ENCODE measurements at places on chromosomes 11 and 22.

GRCh38 chr11:1071571-1072115 is 3.0 kb upstream of the MUC2 start:
- no peak for DNase-seq

DNA sequence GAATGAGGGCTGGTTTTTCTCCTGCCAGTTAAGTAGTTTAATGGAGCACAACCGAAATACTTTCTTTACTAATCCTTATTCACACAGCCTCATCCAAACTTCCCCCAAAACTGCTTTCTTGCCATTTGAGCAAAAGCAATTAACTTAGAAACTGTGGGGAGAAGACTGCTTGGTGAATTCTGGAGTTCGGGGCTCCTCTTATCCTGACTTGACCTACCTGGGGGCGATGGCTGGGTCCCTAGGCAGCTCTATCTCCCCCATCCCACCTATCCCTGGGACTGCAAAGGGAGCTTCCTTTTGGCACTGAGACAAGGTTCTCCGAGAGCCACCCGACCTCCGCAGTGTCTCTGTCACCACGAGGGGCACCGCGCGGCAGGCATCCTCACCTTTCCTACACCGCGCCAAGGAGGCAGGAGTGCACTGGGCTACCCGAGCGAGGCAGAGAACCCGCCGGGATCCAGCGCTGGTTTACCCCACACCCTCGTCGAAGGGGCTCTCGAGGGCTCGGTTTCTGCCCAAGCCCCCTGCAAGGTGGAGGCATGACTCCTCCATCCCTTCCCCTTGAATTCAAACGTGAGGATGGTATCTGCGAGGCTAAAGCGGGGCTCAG is 759 bp downstream of the DESI1 start:
- peak; percentile 34 for DNase-seq

GRCh38 chr11:2912498-2912897 is 16.7 kb downstream of the PHLDA2 start:
- DNase-seq, result no peak

GRCh38 chr11:116867619-116868018 is 30.2 kb upstream of the APOA1 start:
- no peak for DNase-seq

- DNase-seq, result no peak
These were observed 4.9 kb upstream of the PPARA start for GRCh38 chr22:46145361-46145851.

GRCh38 chr11:61076506-61077304 is 25.6 kb upstream of the CD5 start:
- DNase-seq, result no peak

- no peak for DNase-seq
These were observed 51.1 kb downstream of the RCN1 start for GRCh38 chr11:32141745-32142546.

- no peak for DNase-seq
These were observed 62.0 kb upstream of the RASD2 start for GRCh38 chr22:35478633-35479107.

- DNase-seq, result no peak
These were observed 30.2 kb upstream of the CAVIN3 start for GRCh38 chr11:6350486-6350885.

- DNase-seq, result no peak
These were observed 29.1 kb upstream of the SYT9 start for GRCh38 chr11:7222619-7223018.

- DNase-seq, result no peak
These were observed 121.6 kb downstream of the LDLRAD3 start for GRCh38 chr11:36065436-36065835.

DNA sequence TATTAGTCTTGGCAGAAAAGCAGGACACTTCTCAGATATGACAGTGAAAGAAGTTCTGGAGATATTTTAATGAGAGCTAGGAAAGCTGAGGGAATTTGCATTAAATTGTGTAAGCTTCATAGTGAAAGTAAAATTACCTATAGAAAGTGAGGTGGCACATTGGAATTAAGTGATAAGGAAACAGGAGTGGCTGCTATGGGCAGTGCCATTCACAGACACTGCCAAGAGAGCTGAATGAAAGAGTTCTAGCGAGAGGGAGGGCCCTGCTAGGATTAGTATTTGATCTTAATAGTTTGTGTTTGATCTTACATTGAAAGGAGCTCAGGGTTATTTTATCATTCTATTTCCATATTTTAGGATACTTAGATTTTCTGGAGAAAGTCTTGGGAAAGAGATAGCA is 351.9 kb downstream of the DDX10 start:
- DNase-seq, result no peak

DNA sequence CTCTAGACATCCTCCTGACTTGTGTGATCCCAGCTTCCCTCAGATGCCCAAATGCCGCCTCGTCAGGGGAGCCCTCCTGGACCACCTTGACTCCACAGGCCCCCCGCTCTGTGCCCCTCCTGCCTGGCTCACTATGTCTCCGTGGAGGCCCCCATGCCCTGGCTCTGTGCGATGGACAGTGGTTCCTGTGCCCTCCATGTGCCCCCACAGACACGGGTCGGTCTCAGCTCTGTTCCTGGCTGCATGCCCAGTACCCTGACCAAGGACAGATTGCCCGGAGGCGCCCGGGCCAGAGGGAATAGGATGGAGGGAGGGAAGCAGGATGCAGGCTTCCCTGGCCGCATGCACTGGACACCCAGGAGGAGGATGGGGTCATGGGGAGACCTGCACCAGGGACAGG is 1274.6 kb downstream of the BRD1 start:
- no peak for DNase-seq

GRCh38 chr22:36258701-36259614 is 6.0 kb downstream of the APOL1 start:
- DNase-seq, result no peak

GRCh38 chr22:35883031-35883620 is 145.5 kb downstream of the RBFOX2 start:
- no peak for DNase-seq

DNA sequence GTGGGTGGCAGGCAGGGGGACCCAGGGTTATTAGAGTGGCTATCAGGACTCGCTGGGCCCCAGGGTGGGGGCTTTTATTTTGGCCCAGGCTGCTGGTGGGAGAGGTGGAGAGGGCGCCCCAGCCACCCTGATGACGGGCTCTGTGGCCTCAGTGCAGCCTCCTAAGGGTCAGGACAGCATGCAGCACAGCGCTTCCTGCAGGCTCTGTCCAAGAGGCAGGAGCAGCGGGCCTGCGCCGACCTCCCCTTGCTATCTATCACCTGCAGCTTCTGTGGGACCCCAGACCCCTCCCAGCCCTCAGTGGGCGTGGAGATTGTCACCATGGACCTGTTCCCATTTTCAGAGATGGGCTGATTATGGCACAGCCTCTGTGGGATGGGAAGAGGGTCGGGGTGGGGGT is 54.3 kb upstream of the PPARA start:
- DNase-seq, result no peak

GRCh38 chr22:43293655-43294392 is 49.3 kb downstream of the SCUBE1 start:
- no peak for DNase-seq

- no peak for DNase-seq
These were observed 194.5 kb downstream of the SNX19 start for GRCh38 chr11:130721736-130722135.

DNA sequence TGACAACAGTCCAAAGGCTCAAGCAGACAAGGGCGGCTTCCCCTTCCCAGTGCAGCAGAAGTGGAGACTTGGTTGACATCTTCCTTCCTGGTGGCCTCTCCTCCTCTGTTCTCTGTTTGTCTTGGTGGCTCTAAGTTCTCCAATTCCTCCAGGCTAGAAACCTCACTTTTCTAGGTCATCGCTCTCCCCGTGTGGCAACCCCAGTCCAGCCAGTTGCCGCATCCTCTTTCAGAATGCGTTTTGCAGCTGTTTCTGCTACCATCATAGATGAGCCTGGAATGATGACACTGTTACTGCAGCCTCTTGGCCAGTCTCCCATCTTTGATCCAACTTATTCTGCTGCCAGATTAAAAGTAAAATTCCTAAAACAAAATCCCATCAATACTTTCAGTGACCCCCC is 201.5 kb downstream of the TRIM29 start:
- DNase-seq, result no peak

GRCh38 chr22:44465563-44465962 is 32.5 kb downstream of the RTL6 start:
- no peak for DNase-seq

DNA sequence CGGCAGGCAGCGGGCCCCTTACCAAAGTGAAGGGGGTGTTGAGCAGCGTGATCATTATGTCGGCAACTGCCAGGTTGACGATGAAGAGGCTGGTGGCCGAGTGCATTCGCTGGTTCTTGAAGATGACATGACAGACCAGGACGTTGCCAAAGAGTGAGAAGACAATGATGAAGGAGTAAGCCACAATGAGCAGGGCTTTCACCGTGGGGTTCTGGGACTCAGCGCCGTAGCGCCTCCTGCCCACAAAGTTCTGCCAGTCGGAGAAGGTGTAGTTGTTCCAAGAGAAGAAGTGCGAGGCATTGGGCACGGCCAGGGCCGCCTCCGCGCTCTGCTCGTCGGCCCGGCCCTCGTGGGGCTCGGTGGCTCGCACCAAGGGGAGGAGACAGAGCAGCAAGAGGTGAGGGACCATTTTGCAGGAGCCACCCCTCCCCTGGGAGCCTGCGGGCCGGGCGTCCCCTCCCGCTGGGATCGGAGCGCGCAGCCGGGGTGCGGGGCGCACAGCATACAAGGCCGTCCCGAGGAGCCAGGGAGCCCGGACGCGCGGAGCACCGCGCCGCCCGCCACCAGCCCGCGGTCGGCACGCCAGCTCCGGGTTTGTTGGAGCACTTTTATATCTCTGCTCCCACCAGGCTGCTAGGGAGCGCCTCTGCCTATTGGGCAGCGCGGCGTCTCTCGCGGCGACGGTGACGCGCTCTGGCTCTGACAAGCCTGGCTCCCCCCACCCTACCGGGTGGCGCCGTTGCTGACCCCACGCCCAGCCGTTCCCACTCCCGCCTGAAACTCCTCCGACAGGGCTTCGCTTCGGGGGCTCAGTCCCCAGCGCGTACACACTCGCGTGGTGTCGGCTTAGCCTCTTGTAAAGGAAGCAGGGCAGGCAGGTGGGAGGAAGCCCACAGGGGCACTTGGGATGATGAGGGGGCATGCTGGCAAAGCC is at the start of gene GPR83:
GPR83 (minus strand) TSS at position 581 of the 934 bp plus-strand sequence; CDS start at position 409, 172 bp downstream.
- no peak for DNase-seq

GRCh38 chr22:42111798-42112197 is 18.8 kb downstream of the CYP2D6 start:
- DNase-seq, result no peak

DNA sequence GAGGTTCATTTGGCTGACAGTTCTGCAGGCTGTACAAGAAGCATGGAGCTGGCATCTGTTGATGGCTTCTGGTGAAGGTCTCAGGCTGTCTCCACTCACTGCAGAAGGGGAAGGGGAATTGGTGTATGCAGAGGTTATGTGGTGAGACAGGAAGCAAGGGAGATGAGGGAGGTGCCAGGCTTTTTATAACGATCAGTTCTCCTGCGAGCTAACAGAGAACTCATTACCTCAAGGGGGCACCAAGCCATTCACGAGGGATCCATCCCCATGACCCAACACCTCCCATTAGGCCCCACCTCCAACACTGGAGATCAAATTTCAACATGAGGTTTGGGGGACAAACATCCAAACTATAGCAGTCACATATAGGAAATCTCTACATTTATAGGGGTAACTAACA is 38.7 kb upstream of the E2F8 start:
- DNase-seq, result no peak

DNA sequence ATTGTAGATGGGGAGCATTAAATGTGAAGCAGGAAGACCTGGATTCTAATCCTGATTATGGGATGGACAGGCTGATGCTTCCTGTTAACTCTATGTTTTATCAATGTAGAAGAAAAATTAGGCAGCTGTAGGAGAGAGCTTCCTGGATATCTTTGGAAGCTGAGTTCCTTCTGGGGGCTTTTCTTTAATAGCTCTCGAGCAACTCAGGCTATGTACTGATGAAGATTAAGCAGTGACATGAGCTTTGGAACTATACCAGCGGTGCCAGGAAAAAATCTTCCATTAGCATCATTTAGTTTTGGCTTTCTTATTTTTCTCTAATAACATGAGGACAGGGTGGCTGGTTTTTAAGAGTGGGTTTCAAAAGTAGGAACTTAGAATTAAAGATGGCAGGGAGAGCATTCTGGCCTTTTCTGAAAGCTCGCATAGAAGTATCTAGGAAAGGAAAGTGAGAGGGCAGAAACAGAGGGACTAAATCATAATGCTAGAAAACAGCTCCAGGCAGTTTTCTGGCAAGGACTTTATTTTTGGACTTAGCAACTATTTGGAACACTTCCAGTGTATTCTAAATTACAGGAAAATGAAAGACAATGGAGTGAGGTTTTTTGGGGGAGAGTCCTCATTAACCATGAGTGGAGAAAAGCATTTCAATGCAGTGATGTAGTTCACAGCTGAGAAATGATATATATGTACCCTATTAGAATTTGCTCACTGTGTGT is 69.2 kb upstream of the RRM1 start:
- no peak for DNase-seq

- no peak for DNase-seq
These were observed 76.8 kb upstream of the CCND1 start for GRCh38 chr11:69563946-69564775.

GRCh38 chr22:26066534-26066933 is 102.7 kb upstream of the SEZ6L start:
- DNase-seq, result no peak

DNA sequence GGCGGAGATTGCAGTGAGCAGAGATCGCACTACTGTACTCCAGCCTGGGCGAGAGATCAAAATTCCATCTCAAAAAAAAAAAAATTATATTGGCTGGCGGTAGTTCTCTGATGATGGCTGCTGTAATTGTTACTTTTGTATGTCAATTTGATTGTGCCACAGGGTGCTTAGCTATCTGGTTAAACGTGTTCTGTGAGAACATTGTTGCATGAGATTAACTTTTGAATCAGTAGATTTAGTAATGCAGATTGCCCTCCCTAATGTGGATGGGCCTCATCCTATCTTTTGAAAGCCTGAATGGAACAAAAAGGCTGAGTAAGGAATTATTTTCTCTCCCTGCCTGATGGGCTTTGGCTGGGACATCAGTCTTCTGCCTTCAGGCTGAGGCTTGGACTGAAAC is 654.2 kb downstream of the OPCML start:
- no peak for DNase-seq

DNA sequence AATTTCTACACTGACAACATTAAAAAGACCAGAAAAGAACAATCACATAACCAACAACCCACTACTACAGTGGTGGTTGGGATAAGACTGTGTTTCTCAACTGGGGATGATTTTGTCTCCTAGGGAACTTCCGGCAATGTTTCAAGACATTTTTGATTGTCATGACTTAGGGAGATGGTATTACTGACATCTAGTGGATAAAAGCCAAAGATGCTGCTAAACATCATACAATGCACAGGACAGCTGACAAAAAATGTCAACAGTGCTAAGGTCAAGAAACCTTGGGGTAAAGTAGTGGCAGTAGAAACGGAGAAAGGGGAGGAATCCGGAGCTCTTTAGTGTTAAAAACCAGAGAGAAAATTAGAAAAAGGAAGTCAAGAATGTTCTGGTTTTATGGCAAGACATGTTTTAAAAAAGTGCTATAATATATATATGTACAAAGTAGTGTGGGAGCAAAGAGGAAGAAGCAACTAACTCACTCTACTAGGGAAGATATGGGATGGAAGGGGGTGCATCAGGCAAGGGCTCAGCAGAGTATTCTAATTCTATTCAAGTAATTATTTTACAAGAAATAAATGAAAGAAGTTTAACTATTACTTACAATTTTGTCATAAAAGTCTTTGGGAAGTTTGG is 37.2 kb downstream of the CKAP5 start:
- no peak for DNase-seq
